Activated CD4-positive, alpha-beta T cell treated with anti-CD3 and anti-CD28 coated beads, Interleukin-2, Interleukin-6, amounts not matched to agents 100 ng/mL and 50 ng/mL, durations not matched to agents 16 hours and 8 hours (primary cell): ENCODE measurements at places on chromosomes 3 and 15.
A peak's percentile ranks its signal among the peaks of the same experiment; 100 is the strongest.

DNA sequence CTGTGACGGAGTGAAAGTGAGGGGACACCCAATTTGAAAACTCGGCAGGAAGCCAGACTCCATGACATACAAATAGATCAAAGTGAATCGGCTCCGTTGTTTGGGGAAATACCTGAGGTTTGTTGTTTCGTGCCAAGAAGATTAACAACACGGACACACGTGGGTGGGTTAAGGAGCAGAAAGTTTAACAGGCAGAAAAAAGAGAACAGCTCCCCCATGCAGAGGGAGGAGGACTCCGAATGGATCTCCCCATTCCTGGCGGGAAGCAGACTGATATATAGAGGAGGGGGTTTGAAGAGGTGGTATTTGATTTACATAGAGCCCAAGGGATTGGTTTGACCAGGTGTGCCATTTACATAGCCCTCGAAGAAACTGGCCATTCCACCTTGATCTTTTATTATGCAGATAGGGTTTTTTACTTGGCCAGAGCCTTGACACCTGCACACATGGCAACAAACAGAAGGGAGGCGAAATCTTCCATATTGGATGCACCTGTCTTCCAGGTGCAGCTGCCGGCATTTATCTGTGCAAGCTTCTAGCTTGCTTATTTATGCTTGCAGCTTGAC lies 4.8 kb upstream of the SACM1L start:
- DNase-seq, result no peak

DNA sequence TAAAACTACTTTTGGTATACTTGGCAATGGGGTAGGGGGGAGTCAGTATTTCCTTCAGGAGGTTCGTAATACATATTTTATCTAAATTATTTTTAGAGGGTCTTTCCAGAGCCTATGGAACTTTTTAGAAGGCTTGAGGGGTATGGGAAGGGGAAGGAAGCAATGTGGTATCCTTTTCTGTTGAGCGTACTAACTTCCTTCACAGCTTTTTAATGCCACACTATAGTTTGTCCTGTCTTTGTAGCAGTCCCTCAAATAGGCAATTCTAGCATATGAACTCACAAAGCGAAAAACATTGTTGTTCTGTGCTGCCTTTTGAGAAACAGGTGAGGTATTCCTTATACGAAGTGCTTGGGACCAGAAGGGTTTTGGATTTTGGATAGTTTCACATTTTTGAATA lies 22.3 kb upstream of the P2RY13 start:
- no peak for DNase-seq

DNA sequence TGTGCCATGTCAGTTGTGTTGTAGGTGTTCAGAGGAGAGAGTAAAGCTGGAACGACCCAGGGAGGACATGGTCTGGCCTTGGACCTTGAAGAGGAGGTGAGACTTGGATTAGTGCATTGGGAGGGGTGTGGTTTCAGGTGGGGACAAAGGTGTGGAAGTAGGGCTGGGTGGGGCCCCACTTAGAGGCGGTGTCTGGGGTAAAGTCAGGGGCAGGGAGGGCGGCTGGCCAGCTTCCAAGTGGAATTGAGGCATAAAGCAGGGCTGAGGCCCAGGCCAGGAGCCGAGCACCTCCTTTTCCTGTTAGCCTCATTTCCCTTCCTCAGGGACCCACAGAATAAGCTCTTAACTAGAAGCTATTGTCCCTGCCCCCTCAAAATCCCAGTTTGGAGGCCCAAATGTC lies 36.2 kb upstream of the FLNB start:
- DNase-seq, result no peak

DNA sequence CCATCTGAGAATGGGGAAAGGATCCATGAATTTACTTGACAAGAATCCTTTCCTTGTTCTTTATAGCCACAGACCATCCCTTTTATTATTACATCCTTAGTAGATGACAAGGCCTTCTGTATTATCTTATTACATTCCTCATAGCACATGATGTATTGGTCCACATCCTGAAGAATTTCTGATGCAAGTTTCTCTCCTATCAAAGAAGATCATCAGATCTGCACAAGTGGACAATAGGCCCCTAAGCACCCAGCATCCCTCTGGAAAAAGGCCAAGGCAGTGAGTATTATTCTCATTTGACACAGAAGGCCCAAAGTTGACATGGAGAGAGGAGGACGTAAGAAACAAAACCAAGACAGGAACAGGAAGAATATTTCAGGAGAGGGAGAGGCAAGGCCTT lies 31.4 kb downstream of the MYL3 start:
- DNase-seq, result no peak

DNA sequence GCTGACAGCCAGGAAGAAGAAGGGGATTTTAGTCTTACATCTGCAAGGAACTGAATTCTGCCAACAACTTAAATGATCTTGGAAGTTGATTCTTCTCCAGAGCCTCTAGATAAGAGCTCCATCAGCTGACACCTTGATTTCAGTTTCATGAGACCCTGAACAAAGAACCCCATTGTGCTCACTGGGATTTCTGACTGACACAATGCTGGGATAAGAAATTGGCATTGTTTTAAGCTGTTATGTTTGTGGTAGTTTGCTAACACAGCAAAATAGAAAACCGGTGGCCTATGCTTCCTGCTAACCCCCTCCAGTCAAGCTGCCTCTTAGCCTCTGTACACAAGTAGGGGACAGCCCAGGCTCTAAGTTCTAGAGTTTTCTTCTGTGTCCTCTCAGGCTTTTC lies 36.2 kb downstream of the MASP1 start:
- no peak for DNase-seq

DNA sequence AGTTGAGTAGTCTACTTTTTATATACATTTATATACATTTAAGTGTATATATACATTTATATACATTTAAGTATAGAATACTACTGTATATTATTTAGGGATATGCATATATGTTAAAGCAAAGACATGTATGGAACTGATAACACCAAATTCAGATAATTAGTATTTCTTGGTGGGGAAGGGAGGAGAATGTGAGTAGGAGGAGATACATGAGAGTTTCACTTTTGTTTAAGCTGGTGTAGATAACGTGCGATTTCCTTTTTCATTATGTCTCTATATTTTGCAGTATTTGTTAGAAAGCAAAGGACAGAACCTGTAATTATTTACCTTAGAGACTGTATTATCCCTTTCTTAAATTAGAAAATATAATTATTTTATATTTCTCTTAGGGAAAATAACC lies 16.6 kb upstream of the NIT2 start:
- peak; percentile 17 for DNase-seq

- no peak for DNase-seq
These were observed 46.0 kb downstream of the MINAR1 start for GRCh38 chr15:79478108-79478507.

DNA sequence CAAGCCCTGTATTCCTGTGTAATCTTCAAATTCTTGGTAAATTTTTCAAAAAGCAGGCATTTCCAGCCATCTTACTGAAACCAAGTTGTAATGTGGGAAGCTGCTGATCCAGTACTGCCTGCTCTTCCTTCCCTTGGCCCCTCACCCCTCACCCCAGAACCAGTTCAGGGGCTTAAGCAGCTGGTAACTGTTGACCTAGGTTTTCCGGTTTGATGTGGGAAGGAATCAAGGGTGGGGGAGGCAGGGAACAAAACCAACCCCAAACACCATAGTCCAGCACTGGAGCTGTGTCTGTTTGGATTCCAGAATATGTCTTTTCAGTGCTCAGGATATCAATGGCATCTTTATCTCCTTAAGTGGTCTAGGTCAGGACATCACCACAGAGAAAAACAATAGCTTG lies 26.7 kb downstream of the SNX1 start:
- DNase-seq, result no peak

GRCh38 chr3:107025961-107026360 lies 351.3 kb upstream of the CCDC54 start:
- DNase-seq, result no peak

DNA sequence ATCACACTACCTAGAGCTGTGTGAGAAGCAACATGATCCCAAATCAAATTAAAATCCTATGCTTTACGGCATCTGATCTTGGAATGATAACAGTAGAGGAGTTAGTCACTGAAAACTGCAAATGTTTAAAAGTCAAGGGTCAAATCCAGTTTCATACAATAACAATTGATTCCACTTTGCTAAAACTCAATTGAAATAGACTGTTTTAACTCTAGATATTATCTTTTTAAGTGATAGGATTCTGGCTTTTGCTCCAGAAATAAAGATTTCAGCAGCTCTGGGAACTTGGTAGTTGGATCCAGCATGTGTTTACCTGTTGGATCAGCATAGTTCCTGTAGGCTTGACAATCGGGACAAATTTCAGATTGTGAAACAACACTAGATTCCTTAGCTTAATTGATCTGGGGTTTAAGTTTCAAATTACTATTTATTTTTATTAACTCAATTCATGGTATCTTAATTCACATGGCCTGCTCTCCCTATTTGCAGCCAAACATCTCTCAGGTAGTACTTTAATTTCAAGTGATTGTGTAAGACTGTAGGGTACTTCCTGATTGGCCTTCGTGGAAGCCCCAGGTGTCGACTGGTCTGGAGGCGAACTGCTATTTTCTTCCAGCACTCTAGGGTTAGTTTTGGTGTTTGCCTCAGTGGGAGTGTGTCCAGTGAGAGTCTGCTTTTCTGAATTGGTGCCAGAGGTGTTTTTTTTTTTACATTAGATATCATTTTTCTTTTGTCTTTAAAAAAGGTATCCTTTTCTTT lies 16.6 kb downstream of the NFKBIZ start:
- no peak for DNase-seq

- DNase-seq, result no peak
These were observed 158.0 kb upstream of the IL12A start for GRCh38 chr3:159830523-159831154.

DNA sequence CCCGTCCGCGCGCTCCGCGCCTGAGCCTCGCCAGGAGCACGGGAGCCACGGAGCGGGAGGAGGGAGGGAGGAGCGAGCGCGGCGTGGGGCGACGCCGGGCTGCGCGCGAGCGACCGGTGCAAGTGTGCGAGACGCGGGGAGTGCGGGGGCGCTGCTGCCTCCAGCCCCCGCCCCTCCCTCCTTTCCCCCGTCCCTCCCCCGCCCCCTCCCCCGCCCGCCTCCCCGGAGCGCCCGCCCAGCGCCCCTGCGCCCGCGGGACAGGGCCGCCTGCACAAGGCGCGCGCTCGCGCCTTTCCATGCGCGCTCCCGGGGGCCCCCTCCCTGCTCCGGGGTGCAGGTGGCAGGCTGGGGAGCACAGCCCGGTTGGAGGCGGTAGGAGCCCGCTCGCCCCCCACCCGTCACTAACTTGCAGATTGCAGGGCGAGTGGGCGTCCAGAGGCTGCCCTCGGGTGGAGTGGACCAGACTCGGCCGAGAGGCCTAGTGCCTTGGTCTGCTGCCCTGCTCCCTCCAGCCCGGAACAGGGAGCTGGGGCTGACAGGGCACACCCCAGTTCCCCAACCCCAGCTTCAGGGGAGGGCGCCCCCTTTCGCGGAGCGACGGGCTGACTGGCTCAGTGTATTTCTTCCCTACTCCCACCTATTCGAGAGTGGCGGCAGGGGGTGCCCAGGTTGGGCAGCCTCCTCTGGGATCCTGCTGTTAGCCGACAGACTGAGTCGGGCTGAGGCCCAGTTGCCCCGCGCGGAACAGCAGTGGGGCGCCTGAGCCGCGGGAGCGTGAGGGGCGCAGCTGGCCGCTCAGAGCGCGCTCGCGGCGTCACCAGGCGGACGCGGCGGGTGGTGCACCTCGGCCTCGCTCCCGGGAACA lies at the start of gene WNT7A:
TSS of gene WNT7A (minus strand) at position 126 of the 865 bp plus-strand sequence. CDS start 255 bp downstream, outside the sequence.
- DNase-seq, result peak; percentile 38

GRCh38 chr3:121467085-121467484 lies 78.7 kb downstream of the POLQ start:
- DNase-seq, result no peak

GRCh38 chr3:50213373-50213772 lies 8.3 kb downstream of the SLC38A3 start:
- DNase-seq, result no peak

DNA sequence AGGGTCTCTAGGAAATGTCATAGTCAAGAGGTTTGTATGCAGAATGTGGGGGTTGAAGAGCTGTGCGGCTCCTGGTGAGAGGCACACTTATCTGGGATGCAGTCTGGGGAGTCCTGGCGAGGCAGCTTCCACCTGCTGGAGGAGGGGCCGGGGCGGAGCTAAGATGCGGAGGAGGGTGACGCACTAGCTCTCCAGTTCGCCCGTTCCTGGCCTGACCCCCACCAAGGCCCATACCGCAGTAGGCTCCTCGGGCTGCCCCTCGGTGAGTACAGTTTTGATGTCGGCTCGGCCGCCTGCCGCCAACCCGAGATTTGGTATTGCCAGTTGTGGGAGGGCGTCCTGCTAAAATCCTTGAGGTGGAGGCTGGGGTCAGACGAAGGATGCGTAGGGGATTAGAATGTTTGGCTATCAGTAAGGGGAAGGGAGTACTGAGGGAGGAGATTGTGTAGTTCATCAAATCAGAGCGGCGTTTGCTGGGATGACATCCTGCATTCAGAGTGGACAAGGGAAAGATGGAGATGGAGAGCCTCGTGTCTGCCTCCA lies at the start of gene SCG5:
TSS of gene SCG5 (plus strand) at position 194 of the 543 bp plus-strand sequence. CDS start 1,883 bp downstream, outside the sequence.
- DNase-seq, result no peak

- no peak for DNase-seq
These were observed 75.0 kb downstream of the TBL1XR1 start for GRCh38 chr3:177122183-177122856.

- no peak for DNase-seq
These were observed 93.2 kb downstream of the PLCH1 start for GRCh38 chr3:155651489-155652218.

DNA sequence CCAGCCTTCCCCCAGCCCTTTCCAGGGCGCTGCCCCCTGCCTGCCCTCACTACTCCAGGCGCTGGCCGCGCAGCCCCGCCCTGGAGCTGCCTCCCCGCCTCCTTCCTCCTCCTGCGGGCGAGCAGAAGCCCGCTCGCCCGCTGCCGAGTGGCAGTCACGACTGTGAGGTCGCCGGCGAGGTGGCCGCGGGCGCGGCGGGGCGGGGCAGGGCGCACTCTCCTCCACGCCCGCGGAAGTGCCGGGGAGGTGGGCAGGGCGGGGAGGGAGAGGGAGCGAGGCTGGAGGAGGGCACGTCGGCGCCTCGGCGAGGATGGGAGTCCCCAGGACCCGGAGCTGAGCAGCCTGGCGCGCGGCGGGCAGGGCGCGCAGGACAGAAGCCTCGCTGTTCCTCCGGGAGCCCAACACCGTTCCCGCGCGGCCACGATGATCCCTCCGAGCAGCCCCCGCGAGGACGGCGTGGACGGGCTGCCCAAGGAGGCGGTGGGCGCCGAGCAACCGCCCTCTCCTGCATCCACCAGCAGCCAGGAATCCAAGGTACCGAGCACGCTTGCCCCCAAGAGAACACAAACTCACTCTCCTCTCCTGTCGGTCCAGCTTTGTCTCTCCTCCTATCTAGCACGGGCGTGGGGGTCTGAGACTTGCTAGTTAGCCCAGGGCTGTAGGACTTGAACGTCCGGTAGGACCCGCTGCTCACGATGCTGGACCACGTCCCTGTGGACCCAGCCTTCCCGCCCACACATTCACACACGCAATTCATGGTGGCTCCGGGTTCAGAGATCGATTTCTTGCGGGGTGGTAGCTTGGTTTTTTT lies at the start of gene STAC:
TSS of gene STAC (plus strand) at position 284 of the 811 bp plus-strand sequence. CDS start at position 424, 140 bp downstream.
- DNase-seq, result peak; percentile 30

- peak; percentile 22 for DNase-seq
These were observed 697.5 kb upstream of the CBLB start for GRCh38 chr3:106566277-106566676.

- DNase-seq, result no peak
These were observed 97.2 kb downstream of the SEC22A start for GRCh38 chr3:123298903-123299302.
